ENCODE measurements at places on chromosomes 5 and 9. TPM values are rescaled to one million over a fixed set of nuclear protein-coding genes. Genes with fewer than 3 reads are reported as not detected.

DNA sequence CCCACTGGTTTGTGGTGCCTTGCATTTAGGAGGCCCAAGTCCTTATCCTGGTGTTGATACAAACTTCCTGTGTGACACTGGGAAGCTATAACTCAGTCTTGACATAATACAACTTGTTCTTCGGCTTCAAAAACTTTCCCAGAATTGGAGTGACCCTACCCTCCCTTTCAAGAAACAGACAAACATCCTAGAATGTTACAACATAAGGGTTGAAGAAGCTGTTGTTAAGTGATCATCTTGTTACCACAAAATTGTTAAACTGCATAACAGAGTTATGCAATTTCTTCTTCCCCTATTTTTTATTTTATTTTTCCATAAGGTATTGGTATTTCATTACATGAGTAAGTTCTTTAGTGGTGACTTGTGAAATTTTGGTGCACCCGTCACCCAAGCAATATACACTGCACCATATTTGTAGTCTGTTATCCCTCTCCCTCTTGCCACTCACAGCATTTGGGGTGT lies 21.3 kb downstream of the TLR4 start:
- ATAC-seq, result no peak

The GAPT gene
- 0.09 TPM for total RNA-seq

The CCNO gene
- 0.71 TPM for total RNA-seq

DNA sequence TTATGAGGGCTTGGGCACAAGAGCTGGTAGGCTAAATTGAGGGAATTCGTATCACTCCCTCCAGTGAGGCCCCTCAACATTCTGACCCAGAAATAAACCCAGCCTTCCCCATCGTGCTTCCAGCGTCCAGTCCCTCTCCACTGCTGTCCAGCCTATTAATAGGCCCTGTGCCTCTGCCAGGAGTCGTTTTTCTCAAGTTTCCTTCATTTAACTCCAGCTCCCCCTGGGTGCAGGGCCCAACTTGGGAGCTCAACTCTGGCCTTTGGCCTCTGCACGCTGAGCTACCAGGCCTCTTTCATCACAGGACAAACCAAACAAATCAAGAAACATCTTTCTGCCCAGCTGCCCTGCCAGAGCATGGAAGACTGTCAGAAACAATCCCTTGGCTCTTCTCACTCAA lies 10.0 kb downstream of the HBEGF start:
- ATAC-seq, result no peak

DNA sequence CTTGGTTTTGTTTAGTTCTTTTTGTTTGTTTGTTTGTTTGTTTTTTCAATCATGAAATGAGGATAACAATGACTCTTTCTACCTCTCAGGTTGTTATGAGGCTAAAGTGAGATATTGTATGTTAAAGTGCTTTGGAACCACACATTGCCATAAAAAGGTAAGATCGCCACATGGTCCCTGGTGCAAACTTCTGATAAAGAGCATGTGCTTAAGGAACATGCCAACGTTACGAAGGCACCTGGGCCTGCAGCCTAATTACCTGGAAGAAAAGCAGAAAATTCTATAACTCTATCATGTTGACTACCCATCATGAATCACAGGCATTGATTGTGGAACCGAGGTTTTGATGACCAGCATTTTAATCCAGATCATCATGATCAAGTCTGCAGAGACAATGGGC lies 151.8 kb downstream of the DROSHA start:
- no peak for ATAC-seq

DNA sequence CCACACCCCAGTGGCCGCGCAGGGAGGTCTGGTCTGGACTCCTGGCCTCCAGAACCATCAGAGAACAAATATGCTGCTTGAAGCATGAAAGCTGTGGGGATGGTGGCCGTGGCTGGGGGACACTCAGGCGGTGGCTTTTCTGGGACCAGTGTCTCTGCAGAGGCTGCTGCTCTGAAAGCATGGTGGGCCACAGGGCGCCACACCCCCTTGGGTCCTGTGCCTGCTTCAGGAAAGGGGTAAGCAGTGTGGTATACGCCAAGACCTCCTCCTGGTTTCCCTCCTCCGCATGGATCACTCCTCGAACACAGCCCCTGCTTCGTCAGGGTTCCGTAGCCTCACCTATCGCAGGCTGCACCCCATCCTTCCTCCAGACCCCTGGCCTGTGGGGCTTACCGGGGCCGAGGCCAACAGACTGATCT lies 19.7 kb upstream of the TERT start:
- ATAC-seq, result no peak

The GFRA3 gene
- total RNA-seq, result 0.65 TPM

DNA sequence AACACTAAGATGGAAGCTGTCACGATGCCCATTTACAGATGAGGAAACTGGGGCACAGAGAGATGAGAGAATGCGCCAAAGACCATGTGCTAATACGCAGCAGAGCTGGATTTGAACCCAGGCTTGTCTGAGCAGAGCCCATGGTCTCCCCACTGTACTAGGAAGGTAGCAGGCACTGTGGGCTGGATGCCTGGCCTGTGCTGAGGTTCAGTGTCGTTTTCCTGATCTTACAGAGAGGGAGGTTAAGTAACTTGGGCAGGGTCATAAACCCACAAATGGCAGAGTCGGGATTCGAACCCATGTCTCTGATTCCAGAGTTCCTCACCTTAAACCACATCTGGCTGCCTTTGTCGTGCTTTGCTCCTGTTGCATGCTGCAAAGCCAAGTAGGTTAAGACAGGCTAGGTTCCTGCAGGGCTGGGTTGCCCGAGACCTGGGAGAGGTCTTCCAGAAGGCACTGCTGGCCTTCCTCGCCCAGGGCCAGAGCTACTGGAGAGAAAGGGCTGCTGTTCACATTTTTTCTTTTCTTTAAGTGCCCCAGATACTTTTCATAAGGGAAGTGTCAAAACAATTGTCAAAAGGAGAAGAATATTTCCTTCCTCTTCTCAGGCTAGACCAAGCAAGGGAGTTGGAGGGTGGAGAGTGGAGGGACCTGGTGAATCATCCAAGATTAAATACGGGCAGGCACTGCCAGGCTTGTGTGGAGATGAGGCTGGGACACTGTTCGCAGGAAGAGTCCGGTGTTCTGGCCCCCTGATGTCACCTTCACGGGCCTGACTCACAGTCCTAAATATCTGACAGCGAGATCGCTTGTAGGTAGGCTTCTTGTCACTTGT lies 3.2 kb downstream of the NEK6 start:
- ATAC-seq, result peak; percentile 56

GRCh38 chr5:176144508-176144907 lies 93.7 kb upstream of the SIMC1 start:
- no peak for ATAC-seq

DNA sequence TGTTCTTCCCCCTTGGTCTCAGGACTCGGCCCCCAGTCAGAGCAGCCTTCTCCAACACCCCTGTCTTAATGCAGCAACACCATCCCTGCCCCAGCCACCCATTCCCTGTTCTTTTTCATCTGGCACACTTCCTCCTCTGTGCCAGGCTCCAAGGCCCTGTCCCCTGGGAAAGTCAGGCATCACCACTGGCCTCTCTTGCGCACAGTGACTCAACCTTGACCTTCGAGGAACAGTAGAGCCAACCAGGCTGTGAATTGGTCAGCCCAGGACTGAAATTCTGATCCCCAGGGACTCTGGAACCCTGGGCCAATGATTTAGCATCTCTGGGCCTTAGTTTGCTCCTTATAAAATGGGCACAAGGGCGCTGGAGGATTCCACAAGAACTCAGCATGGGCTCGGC lies 10.5 kb upstream of the RALGDS start:
- ATAC-seq, result no peak

The TTLL11 gene
- 5.7 TPM for total RNA-seq

DNA sequence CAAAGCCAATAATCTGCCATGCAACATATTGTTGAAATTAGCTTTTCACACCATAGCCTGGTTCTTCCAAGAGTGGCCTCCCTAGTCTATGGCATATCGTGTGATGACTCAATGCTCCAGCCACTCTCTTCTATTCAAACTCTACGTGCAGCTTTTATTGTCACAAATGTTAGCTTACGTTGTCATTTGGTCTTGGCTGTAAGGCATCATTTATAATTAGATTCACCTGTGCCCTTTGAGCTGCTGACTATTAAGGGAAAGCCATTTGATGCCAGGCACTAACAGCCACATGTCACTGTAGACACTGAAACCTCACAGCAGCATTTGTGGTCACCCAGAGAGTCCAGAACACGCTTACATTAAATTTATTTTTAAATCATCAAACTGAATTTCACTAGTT lies 66.8 kb downstream of the APBA1 start:
- no peak for ATAC-seq

The SET gene
- total RNA-seq, result 390 TPM

The MCTP1 gene
- 2.7 TPM for total RNA-seq

- no peak for ATAC-seq
These were observed 41.4 kb downstream of the DUSP1 start for GRCh38 chr5:172729588-172729987.

The INSL4 gene
- not detected for total RNA-seq

GRCh38 chr9:126854734-126855133 lies 5.7 kb upstream of the ZBTB34 start:
- no peak for ATAC-seq

DNA sequence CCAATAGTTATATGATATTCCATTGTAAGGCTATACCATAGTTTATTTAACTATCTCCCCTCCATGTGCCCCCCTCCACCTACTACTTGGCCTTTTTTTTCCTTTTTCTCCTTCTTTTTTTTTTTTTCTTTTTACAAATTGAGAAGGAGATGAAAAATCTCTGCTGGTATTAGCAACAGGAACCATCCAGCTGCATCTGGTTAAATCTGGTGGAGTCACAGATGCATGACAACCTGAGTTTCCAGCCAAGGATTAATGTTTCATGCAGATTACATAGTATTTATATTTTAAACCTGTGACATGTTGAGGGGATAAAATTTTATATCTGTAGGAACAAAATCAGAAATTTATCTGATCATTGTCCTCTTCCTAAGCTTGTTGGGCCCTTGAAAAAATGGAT lies 128.5 kb upstream of the IQGAP2 start:
- ATAC-seq, result no peak

DNA sequence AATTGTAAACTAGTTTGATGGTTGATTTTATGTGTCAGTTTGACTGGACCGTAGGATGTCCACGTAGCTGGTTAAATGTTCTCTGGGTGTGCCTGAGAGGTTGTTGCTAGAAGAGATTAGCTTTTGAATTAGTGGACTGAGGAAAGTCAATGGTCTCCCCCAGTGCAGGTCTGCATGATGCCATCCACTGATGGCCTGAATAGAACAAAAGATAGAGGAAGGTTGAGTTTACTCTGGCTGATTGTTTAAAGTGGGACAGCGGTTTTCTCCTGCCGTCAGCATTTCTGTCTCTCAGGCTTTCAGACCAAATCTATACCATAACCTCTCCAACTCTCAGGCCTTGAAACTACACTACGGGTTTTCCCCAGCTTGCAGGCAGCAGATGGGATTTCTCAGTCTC lies 899.2 kb upstream of the WWC1 start:
- ATAC-seq, result no peak

The SIT1 gene
- 0.62 TPM for total RNA-seq

The TRMT10B gene
- total RNA-seq, result 9.1 TPM

- peak; percentile 59 for ATAC-seq
These were observed 176.8 kb downstream of the ISOC1 start for GRCh38 chr5:129271308-129271707.

GRCh38 chr5:81779125-81779915 lies 28.4 kb upstream of the SSBP2 start:
- ATAC-seq, result peak; percentile 77

The GNA14 gene
- total RNA-seq, result 0.23 TPM

The NDUFS6 gene
- 57.3 TPM for total RNA-seq

GRCh38 chr9:14148501-14149103 lies 165.3 kb downstream of the NFIB start:
- no peak for ATAC-seq
